CD4-positive, alpha-beta T cell (primary cell): ENCODE measurements at places on chromosomes 3 and 15. TPM values are rescaled to one million over a fixed set of nuclear protein-coding genes. Genes with fewer than 3 reads are reported as not detected.

DNA sequence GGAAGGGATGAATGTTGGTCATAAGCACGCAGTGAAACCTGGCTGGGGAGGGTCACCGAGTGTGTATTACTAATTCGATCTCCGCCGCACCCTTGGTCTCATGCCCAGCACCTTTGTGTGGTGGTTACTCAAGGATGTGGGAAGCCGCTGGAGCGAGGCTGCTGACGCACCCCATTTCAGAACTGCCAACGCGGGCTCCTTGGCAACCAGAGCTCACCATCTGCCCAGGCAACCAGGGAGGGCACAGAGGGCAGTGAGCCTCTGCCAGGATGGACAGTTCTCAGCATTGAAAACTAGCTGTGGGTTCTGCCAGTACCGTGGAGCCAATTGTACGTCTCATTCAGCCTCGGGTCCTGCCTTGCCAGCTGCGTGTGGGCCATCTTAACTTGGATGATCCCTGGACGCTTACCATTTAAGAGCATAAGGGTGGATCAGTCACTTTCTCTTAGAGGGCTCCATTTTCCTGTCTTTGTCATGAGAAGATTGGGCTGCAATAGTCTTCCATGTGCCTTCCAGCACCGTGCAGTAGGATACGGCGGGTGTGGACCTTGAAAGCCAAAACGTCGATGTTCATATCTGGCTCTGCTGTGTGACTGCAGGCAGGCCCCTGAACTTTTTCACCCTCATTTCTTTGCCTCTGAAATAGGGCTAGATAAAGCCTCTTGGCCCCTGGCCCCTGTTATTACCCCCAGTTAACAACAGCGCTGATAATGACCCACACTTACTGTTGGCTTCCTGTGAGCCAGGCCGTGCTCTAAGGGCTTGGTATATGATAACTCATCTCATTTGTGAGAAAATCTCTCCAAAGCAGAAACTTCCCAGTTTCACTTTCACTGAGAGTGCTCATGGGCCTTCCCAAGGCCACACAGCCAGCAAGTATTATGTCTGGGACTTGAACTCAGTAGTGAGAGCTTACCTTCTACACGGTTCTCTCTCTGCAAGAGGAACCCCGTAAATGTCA is 238.8 kb downstream of the OPA1 start:
- no peak for DNase-seq

GRCh38 chr3:67291287-67292252 is 293.5 kb downstream of the KBTBD8 start:
- DNase-seq, result no peak

GRCh38 chr3:101377209-101377608 is 56.8 kb upstream of the IMPG2 start:
- DNase-seq, result no peak

DNA sequence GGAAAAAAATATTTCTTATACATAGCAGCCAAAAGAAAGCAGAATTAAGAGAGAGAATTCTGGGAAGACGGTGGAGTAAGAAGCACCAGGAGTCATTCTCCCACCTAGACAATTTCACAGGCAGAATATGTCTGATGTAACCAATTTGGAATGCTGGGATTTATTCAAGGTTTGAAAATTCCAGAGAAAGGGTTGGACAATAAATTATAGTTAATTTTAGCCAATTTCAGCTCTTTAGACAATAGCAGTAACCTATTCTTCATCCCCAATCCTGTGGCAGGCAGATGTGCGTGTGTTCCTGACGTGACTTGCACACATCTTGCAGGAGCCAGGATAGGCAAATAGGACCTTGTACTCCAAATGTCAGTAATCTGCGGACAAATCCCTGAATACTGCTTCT is 541.0 kb upstream of the NAALADL2 start:
- DNase-seq, result no peak

The CLDN1 gene
- total RNA-seq, result 0.80 TPM

DNA sequence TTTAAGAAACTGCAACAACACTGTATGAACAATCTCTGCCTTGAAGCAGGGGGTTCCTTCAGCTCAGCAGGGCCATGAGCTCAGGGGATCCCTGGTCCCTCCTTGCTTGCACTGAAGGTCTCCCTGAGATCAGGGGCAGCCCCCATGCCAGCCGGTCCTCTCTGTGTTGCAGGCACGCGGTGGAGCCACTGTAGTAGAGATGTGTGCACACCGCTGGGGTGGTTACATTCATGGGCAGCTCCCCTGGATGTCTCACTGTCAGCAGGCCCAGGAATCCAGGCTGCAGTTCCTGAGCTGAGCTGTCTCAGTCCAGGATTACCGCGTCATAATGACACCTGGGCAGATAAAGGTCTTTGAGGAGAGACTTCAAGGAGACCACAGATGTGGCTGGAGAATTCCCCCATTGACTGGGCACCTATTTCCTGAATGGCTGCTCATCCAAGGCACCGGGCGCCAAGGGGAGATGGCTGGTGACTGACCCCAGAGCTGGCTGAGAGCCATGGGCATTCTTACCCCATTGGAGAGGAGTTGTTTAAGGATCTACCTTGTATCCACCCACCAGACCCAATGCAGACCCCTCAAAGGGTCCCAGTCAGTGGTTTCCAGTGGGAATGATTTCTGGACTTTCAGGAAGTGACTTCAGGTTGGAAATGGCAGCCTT is 10.4 kb upstream of the KLF13 start:
- no peak for DNase-seq

DNA sequence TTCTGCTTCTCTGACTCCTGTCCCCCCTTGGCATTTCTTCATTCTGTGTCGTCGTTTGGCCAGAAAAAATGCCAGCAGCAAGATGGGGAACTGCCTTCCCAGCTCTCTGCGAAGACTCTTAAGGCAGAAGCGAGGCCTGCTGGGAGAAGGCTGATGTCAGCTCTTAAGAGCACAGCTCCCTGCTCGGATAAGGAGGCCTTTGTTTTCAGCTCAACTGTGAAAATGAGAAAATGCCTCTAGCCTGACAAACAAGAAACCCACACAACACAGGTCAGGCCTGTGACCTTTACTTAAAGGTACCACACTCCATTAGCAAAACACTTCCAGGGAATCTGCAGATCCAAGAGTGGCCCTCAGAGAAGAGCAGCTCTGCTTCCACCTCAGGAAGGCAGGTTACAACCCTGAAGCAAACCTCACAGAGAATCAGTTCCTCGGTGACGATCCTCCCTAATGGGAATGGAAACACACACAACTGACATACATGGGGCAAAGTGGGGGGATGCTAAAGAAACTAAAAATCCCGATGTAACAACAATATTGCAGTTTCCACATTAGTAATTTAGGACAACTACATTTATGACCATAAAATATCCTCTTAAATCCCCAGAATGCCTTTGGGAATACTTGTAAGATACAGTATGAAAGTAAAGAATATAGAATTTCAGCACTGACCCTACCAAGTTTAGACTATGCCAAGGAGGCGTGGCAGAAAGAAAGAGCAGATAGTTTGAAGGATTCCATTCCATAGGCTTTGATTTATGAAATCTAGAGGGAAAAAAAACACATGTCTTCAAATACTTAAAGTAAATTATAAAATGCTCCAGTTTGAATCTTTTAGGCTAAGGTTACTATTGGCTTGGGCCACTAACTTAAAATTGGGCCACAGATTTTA is 52.1 kb downstream of the VGLL4 start:
- no peak for DNase-seq

- no peak for DNase-seq
Observed at GRCh38 chr3:102098130-102098885, 249.0 kb downstream of the NFKBIZ start.

GRCh38 chr3:190024912-190025311 is 95.8 kb downstream of the P3H2 start:
- no peak for DNase-seq

- DNase-seq, result no peak
Observed at GRCh38 chr3:114179575-114179974, 723 bp upstream of the DRD3 start.

DNA sequence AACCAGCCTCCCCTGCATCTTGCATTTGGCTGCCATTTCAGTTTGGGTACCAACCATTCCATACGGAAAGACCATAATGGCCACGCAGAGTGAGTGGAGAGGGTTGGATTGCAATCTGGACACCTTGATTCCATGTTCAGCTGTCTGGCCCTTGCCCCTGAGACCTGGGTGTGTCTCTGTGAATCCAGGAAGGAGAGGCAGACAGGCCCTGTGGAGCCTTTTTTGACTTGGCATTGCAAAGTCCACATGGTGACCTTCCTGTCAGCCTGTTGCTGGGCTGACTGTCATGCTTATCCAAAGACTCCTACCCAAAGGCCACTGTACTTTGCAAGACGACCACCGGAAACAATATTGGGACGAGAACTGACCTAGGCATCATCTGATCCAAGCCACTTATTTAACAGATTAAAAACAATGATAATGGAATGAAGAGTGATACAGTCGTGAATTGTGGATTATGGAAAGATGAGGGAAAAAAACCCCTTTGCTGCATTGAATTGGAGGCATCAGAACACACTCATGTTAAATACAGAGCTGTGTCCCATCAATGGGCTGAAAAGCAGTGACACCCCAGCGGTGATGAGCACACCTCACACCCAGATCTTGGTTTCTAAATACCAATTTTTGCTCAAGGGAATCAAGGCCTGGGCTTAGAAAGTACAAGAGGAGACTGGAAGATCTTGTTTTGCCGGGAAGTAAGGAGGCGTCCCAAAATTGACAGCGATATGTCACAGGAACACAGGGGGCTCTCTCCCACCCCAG is 86.0 kb downstream of the LRRK1 start:
- no peak for DNase-seq

The MORC1 gene
- not detected for total RNA-seq

DNA sequence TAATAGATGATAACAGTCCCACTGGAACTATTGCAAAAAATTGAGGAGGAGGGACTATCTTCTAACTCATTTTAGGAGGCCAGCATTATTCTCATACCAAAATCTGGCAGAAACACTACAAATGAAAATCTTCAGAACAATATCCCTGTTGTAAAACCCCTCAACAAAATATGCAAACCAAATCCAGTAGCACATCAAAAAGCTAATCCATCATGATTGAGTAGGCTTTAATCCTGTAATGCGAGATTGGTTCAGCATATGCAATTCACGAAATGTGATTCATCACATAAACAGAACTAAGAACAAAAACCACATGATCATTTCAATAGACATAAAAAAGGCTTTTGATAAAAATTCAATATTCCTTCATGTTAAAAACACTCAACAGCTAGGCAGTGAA is 23.9 kb upstream of the PLSCR2 start:
- DNase-seq, result no peak
